Progenitor cell of endocrine pancreas (in vitro differentiated cells): ENCODE measurements at places on chromosomes 2 and 18. TPM values are rescaled to one million over a fixed set of nuclear protein-coding genes. Genes with fewer than 3 reads are reported as not detected.

- DNase-seq = no peak
Observed at GRCh38 chr2:148981324-148981723, 57.2 kb upstream of the LYPD6B start.

GRCh38 chr2:100560216-100560830 is 2.5 kb upstream of the PDCL3 start:
- no peak for DNase-seq

DNA sequence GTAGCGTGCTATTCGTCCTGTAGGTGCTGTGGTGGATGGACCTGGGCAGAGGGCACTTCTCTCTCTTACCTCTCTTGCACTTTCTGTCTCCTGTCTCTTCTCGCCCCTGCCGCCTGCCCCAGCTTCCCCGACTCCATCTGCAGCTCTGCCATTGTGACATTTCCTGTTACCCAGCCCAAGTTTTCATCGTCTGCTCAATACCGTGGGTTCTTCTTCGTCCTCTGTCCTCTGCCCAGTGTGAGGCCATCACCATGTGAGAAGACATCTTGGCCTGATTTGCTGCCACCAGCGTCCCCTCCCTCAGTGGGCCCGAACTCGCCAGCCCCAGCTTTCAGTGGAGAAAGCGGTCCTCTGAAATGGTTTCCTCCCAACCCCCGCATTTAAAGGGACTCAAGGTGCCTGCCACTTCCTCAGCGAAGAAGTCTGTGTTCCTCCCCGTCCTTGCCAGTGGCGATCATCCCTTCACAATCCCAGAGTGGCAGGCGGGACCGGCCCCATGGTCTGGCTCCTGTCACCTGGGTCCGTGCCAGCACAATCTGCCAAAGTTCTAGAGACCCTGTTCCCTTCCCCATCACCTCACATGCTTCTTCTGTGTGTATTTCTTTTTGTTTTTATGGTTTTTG is 18.0 kb downstream of the TGOLN2 start:
- no peak for DNase-seq

DNA sequence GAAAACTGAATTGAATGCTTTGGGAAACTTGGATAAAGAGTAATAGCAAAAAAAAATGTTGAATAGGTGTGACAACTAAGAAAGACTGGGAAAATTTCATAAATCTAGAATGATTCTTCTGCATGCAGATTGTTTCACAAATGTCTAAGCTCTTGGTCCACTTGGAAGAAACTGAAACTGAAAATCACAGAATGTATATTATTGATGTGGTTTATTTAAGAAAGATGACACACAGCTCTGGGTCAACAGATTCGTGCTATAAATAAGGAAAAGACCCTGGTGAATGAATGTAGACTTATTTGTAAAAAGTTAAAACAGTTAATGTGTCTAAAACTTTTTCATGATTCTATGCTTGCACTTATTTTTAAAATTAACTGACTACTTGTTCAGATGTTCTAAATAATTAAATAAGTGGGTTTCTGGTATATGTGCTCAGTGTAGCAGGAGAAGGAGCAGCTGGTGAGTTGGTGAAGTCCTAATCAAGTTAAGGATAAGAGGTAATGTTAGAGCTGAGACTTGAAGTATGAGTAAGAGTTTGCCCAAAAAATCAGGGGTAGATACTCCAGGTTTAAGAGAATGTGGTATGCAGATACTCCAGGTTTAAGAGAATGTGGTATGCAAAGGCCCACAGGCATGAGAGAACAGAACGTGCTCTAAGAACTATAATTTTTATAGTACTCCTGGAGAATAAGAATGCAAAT is 24.5 kb downstream of the UGP2 start:
- DNase-seq = no peak

The AQP12B gene
- not detected in 2 replicates for total RNA-seq

The FRZB gene
- 38.2 and 45.5 TPM in 2 replicates for total RNA-seq

GRCh38 chr18:79770826-79771225 is 26.9 kb upstream of the KCNG2 start:
- no peak for DNase-seq

The SERPINB8 gene
- 3.1 and 5.4 TPM in 2 replicates for total RNA-seq

The VWA3B gene
- 0.12 and 0.47 TPM in 2 replicates for total RNA-seq

The COLEC11 gene
- not detected in 2 replicates for total RNA-seq

- no peak for DNase-seq
Observed at GRCh38 chr18:5842653-5843052, 52.7 kb downstream of the TMEM200C start.

DNA sequence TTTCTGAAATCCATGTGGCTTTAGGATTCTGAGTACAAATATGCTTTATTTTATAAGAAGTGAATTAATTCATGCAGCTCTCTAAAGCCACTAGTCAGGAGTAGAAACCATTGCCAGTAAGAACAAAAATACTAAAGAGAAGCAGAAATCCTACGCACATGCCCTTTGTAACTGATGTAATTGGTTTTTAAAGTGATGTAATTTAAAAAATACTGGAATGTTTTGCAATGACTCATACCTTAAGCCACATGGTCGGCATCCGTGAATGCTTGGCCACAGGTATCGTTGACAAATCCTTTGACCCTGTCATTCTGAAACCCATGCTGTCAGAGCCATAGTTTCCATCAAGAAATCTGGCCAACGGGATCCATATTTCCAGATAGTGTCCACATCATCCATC is 213.3 kb downstream of the ACKR3 start:
- no peak for DNase-seq
